ENCODE measurements at places on chromosomes 6 and 20.

DNA sequence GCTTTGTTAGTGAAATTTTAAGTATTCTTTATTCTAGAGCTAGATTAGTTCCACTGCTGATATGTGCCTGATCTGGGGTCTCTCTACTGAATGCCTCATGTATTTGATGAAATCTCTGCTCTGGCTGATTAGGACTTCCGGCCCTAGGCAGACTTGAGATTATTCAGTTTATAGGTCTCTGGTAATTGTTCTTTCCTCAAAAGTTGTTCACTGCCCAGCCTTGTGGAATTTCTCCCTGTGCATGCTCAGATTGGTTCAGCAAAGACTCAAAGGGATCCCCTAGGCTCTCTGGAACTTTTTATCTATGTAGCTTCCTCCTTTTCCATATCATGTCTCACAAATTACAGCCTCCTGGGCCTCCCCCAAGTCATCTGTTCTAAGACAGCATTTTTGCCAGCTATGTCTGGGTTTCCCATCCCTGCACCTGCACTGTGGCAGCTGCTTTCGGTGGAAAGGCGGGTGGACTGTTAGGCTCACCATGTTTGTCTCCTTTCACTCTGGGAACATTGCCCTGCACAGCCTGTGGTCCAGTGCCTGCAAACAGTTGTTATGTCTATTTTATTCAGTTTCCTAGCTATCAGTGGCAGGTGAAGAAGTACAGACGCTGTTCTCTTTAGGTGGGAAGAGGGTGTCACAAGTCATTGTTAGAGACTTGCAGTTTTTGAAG lies 73.7 kb downstream of the RPP40 start:
- no peak for DNase-seq

- DNase-seq: peak; percentile 71
Observed at GRCh38 chr20:9359561-9360308, 154.7 kb upstream of the LAMP5 start.

- peak; percentile 53 for DNase-seq
Observed at GRCh38 chr6:135129136-135129856, 51.8 kb upstream of the MYB start.

DNA sequence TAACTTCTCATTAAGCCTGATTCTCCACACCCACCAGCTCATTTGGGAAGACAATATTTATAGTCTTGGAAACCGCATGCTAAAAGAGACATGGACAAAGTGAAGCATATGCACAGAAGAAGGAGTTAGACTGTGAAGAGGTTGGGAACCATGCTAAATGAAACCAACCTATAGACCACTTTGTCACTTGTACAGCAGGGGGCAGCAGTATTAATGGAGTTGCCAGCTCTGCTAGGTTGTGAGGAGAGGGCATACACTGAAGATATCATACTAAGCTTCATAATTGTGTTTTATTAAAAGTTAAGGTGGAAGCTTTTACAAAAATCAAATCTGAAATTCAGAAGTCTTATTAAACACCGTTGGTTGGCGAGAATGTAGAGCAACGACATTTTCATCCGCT lies 38.3 kb upstream of the HMGCLL1 start:
- DNase-seq: peak; percentile 47

DNA sequence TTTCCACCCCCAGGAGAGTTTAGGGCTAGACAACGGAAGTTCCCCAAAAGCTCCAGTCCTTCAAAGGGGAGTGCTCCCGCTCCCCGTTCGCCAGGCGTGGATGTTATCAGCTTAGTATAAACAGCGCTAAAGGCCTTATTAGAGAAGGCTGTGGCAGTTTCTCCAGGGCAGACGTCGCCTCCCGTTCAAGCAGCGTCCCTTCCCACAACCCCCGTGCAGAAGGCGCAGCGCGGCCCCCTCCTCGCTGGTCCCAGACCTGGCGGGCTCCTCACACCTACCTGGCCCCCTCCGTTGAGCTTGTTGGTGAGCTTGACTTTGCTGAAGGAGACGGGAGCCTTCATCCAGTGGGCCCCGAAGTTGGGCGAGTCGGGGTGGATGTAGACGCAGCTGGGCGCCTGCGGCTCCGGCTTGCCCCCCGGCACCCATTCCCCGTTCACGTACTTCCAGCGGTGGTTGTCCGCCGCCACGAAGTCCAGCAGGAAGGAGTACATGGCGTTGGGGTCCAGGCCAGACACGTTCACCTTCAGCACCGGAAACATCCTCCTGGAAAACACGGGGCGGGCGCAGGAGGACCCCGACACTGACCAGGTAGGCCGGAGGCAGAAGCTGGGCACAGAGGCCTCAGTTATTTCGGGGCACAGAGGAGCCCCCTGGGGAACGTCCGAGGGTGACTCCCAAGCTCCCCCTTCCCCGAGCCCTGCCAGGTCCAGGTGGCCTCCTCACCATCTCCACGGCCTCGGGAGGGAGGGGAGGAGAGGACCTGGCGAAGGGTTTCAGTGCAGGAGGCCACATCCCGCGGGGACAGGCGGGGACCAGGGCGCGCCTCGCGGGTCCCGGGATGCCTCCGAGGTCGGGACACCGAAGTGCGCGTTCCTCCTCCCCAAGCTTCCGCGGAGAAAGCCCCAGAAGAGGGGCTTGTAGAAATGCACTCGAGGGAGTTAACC lies 1.1 kb downstream of the TBXT start:
- no peak for DNase-seq

- peak; percentile 42 for DNase-seq
Observed at GRCh38 chr6:130778946-130779657, 48.1 kb upstream of the SMLR1 start.

DNA sequence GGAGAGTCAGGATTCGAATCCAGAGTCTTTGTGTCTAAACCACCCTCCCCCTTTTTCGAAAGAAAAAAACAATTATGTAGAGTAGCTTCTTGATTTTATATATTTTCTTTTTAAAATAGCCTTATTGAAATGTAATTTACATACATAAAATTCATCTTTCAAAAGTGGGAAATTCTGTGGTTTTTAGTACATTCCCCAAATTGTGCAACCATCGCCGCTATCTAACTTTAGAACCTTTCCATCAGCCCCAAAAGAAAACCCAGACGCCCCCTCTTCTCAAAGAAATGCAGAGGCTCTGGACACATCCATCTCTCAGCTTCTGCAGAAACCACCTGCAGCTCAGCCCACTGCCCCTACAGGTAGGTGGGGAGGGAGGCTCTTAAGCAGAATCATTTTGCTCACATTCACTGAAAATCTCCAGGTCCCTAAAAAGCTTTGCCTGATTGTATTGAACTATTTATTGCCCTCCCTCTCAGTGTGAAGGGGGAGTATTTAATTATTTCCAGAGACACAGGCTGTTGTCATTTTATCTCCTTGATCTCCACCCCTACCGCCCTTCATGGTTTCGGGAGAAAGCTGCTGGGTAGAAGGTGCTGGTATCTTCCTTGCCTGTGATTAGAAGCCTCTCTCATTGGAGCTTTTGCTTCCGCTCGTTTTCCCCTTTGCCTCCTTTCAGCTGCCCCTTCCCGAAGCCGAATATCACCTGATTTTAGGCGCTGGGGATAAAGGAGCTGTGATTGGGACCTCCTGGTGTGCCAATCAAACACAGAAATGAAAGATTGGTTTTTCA lies 68.7 kb upstream of the KCNG1 start:
- DNase-seq: no peak

GRCh38 chr6:226516-227073 lies 65.7 kb upstream of the DUSP22 start:
- DNase-seq: no peak

DNA sequence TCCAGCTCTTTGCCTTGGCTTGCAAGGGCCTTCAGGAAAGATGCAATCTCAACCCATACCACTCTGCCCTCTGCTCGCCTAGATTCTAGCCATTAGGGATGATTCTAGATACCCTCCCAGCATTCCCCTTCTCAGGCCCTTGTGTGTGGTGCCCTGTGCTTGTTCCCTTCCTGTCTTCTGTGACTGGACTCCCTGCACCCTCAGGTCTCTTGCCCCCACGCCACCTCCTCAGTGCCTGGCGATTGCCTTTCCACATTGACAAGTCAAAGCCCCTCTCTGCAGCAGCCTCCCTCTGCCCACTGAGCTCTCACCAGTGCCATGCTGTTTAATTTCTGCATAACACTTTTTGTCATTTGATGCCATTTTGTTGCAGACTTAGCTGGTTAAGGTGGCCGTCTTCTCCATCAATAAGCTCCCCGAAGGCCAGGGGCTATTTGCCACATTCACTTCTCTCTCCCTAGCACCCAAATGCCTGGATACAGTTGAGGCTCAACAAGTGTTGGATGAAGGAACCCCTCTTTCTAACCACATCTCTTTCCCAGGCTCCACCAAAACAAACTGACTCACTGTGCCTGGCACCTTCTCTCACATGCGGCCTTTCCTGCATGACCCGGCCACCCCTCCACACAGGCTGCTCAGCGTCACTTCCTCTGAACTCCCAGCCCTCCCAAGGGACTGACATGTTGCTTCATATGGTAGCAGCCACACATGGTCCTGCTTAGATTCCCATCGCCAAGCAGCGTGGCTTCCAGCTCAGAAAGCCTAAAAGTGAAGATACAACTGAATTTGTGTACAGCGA lies 4.6 kb upstream of the TXNDC5 start:
- DNase-seq: no peak

GRCh38 chr20:8435285-8436035 lies 303.4 kb downstream of the PLCB1 start:
- no peak for DNase-seq

GRCh38 chr6:160270347-160270746 lies 11.7 kb upstream of the SLC22A2 start:
- no peak for DNase-seq

DNA sequence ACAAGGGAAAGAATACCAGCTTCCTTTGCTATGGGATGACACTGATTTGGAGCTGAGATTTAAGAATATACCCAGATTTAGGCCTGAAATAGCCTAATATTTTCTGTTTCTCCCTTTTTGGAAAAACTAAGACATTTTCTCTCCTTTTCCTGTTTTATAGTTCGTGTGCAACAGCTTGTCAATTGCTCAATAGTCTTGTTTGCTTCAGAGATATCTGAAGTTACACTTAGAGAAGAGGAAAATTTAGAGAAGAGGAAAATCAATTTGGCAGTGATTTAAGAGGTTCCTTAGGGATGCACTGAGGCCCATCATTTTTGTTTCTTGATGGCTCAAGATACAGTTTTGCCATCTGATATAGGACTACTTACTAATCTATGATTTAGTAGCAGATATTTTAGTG lies 398.6 kb downstream of the RFPL4B start:
- no peak for DNase-seq

GRCh38 chr20:51696304-51697071 lies 71.7 kb downstream of the ATP9A start:
- no peak for DNase-seq

- DNase-seq: no peak
Observed at GRCh38 chr6:105936972-105937371, 149.2 kb upstream of the PRDM1 start.

- DNase-seq: peak; percentile 38
Observed at GRCh38 chr20:21101932-21102575, 4.1 kb downstream of the LINC00237 start.

DNA sequence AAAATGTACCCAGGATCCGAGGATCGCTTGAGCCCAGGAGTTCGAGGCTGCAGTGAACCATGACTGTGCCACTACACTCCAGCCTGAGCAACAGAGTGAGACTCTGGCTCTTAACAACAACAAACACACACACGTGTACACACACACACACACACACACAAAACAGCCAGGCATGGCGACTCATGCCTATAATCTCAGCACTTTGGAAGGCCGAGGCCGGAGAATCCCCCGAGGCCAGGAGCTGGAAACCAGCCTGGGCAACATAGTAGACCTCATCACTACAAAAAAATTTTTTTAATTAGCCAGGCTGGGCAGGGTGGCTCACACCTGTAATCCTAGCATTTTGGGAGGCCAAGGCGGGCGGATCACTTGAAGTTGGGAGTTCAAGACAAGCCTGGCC lies 23.3 kb upstream of the ARFGEF2 start:
- no peak for DNase-seq
